Endothelial cell (in vitro differentiated cells): ENCODE measurements at places on chromosomes 5 and 9.

DNA sequence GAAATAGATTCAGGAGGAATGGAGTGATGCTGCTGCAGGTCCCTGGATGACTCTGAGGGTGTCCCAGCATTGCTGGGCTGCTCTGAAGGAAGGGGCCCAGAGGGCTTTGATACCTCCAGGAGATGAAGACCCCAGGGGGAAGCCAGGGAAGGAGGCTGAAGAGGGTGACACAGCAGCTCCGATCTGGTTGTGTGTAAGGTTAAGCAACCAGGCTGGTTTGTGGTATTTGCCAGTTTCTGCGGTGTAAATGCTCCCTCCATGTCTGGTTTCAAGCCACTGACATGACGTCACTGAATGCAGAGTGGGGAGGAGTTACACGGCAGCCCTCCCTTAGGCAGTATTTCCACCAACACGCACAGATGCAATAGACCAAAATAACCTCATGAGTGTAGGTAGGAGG, 40.0 kb upstream of the ORM1 start:
- no peak for DNase-seq

DNA sequence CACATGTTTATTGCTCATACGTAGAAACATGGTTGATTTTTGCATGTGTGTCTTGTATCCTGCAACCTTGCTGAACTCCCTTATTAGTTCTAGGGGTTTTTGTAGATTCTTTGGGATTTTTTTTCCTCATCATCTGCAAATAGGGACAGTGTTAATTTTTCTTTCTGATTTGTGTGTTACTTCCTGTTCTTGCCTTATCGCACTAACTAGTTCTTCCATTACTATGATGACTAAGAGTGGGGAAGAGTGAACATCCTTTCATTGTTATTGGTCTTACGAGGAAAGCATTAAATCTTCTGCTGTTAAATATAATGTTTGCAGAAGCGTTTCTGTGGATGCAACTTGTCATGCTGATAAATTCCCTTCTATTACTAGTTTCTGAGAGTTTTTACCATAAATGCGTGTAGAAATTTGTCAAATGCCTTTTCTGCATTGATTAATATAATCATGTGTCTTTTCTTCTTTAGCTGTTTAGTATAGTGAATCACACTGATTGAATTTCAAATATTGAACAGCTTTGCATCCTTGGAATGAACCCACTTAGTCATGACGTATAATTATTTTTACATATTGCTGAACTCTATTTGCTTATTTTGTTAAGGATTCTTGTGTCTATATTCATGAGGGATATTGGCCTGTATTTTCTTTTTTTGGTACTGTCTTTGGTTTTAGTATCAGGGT, 32.1 kb upstream of the RNF130 start:
- DNase-seq, result no peak

DNA sequence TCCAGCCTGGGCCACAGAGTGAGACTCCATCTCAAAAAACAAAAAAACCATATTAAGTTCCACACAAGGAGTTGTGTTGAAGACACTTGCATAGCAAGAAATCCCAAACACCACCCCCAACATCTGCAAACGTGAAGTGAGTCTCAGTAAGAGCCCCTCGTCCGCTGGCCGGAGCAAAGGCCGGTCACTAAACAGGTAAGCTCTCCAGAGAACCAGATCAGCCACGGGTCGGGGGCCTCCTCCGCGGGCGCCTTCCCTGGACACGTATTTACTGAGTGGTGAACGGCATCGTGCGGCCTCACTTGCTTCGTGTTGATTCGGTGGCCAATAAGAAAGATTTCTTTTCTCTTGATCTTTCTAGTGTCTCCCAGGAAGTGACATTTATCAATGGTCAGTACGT, 93.6 kb downstream of the MRPL36 start:
- DNase-seq, result no peak

GRCh38 chr9:132401824-132402223, 4.8 kb downstream of the TTF1 start:
- DNase-seq, result no peak

DNA sequence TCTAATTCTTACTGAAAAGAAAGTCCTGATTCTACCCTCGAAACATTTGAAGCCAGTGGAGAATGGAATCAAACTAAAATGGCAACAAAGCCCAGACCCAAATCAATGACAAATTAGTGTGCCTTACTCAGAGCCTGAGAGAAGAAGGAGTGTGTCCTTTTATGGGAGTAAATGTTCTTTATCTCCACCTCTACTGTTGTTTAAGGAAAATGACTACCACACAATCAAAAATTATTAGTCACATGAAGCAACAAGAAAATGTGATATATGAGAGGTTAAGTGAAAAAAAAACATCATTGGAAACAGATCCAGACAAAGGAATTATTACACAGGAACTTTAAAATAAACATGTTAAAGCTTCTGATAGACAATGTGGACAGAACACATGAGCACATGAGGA, 49.7 kb upstream of the FOXB2 start:
- no peak for DNase-seq
